ENCODE measurements at places on chromosomes 2 and 18.

DNA sequence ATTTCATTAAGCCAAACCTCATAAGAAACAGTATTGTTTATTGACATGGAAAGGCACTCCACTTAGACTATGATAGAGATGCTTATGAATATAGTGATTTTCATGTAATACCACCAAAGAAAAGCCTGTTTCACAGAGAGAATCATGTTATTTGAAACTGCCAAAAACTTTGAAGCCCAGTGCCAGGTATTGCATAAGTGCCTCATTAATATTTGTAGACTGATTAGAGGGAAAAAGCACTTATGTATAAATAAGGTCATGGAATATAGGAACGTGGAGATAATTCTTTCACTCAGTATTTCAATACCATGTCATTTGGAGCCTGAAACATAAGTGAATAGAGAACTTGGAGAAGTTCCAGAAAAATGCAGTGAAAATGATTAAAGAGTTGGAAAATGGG is 162.6 kb upstream of the CRIM1 start:
- DNase-seq, result no peak

- no peak for DNase-seq
Measured at GRCh38 chr2:56410140-56410539, 226.3 kb downstream of the CCDC85A start.

- DNase-seq, result no peak
Measured at GRCh38 chr2:207876842-207877535, 107.3 kb upstream of the FZD5 start.

GRCh38 chr2:83172841-83173240 is 1286.2 kb downstream of the SUCLG1 start:
- no peak for DNase-seq

DNA sequence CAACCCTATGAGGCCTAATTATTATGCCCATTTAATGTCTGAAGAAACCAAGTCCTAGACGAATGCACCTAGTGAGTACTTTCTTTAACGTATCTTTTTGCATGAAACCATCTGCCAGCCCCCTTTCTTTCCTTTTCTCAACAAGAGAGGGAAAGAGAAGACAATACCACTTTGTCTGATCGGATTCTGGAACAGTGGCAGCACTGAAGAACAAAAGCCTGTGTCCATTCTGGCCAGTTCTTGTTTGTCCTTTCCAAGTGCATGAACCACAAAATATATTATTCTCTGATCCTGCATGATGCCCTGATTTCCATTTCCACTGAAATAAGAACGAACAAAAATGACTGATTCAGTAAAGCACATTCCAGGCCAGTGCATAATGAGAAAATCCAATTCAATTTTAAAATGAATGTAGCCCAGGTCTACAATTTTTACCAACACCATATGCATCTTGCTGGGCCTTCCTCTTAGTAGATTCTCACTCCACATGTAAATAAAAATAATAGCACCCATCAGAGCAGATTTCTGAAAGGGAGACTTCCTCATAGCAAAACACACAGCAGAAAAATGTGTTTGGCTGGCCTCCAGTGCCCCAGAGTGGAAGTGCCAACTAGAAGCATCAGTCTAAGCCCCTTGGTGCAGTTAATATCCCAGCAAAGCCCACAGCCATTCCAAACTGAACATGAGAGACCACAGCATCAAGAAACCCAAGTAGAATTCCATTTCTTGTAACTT is 422.6 kb upstream of the ID2 start:
- no peak for DNase-seq

- no peak for DNase-seq
Measured at GRCh38 chr2:122027510-122028217, 272.2 kb downstream of the TSN start.

Measured in activated CD4-positive, alpha-beta memory T cell treated with anti-CD3 and anti-CD28 coated beads, Interleukin-2, amount 10 ng/mL, durations not matched to agents 7 days and 5 days (primary cell).